ENCODE measurements at places on chromosomes 13 and 19. TPM values are rescaled to one million over a fixed set of nuclear protein-coding genes. Genes with fewer than 3 reads are reported as not detected.

SPACA4 gene
- total RNA-seq, result not detected

WIZ gene
- 3.3 TPM for total RNA-seq

DNA sequence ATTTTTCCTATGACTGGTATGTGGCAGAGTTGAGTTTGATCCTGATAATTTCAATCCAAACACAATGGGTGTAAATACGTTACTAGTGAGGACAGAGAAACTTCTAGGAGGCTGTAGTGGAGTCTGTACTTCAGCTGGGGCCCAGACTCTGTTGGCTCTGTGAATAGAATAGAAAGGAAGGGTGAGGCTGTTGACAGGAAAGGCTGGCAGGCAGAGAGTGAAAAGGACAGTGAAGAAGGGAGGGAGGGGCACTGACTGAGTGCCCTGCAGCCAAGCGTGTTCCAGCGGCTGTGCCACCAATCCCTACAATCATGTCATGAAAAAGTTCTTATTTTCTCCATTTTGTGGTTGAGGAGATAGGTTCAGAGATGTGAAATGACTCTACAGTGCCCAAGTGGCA, 80.5 kb downstream of the MBNL2 start:
- no peak for DNase-seq

GRCh38 chr19:743168-743687, 7.7 kb upstream of the MISP start:
- no peak for DNase-seq

GRCh38 chr19:53977429-53977990, 13.9 kb upstream of the CACNG6 start:
- peak; percentile 44 for DNase-seq
